ENCODE measurements at places on chromosomes 16 and 17.

- no peak for DNase-seq
Observed at GRCh38 chr17:75970011-75970523, 8.9 kb downstream of the ACOX1 start.

DNA sequence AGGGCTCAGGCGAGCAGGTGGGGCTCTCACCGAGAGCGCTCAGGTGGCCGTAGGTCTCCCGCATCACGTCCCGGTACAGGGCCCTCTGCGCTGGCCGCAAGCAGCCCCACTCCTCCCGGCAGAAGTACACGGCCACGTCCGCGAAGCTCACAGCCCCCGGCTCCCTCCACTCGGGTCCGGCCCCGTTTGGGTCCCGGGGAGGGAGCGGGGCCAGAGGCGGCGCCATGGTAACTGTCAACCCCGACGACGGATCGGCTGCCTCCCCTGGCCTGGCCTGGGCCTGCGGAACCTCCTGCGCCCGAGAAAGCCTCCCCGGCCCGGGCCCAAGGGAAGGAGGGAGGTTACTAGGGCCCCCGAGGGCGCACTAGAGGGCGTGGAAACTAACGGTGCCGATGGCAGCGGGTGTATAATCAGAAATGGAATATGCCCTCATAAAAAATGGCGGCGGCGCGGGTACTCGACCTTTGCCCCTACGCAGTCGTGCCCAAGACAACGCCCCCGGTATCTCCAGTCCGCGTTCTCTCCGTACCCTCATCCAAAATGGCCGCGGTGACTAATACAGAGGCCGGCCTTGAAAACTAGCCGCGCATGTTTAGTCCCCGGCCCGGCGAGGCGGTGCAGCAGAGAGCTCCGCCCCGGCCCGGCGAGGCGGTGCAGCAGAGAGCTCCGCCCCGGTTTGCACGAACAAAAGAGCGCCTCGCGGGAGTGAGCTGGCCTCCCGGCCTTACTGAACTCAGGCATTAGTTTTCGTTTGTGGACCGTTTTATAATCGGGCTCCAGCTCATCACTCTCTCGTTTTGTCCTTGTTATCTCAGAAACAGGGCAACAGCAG is at the start of gene ZNF764:
Gene ZNF764, minus strand, starts transcription at position 418 of the 832 bp plus-strand sequence. Its CDS starts 192 bp downstream, at position 226.
- peak; percentile 97 for DNase-seq

DNA sequence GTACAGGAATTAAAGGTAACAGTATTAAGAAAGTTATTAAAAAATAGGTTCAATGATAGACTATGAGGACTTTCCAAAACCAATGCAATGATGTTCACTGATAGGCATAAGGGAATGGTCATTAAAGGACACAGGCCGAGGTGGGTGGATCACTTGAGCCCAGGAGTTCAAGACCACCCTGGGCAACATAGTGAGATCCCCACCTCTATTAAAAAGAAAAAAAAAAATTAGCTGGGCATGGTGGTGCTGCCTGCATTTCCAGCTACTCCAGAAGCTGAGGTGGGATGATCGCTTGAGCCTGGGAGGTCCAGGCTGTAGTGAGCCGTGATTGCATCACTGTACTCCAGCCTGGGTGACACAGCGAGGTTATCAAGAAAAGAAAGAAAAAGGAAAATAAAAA is 5.9 kb downstream of the TOP2A start:
- DNase-seq: no peak

DNA sequence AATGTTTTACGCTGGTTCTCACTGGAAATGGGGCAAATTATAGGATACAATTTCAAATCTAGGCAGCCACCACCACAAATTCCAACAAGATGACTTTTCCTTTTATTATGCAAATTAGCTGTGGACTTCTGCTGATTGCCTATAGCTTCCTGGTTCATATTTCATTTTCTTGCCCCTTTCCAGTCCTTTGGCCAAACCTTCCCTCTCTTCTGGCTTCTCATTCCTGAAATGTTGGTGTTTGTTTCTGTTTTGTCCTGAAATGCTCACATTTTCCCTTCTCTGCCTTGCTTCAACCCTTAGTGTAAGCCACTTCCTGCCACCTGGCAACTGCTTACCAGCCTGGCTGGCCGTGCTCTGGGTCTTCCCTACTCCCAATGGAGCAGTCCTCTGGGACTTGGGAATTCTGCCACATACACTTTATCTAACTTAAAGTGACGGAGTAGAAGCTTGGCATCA is 14.0 kb downstream of the PRSS54 start:
- DNase-seq: no peak

- no peak for DNase-seq
Observed at GRCh38 chr17:31225831-31226230, 71.2 kb downstream of the OMG start.

GRCh38 chr16:14050291-14051027 is 20.7 kb upstream of the MRTFB start:
- DNase-seq: no peak

DNA sequence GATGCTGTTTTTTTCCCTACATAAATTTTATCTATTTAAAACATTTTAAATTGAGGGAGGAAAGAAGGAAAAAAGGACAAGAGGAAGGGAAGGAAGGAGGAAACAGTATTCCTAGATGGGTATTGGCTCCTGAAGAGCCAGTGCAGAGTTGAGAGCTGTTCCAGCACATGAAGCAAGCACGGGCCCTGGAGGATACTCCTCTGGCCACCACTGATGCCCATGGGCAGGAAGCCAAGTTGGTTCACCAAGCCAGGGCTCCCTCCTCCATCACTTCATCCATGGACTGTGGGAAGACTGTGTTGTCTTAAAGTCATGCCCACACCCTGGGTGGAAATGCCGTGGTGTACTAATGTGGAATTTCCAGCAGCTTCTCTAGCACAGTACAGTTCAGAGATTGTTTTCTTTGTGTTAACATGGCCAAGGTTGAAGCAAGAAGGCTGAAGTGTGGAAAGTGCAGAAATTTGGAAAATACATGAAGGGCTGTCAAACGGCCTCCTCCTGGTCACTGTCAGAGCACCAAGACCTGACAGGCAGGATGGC is 23.9 kb upstream of the NOS2 start:
- no peak for DNase-seq

GRCh38 chr17:18064053-18064452 is 23.7 kb upstream of the DRG2 start:
- no peak for DNase-seq

- DNase-seq: no peak
Observed at GRCh38 chr17:35568561-35568960, 7.9 kb upstream of the SLFN14 start.

GRCh38 chr16:86212706-86213436 is 297.5 kb upstream of the FOXF1 start:
- no peak for DNase-seq

- no peak for DNase-seq
Observed at GRCh38 chr16:11386054-11386680, 40.9 kb downstream of the RMI2 start.

GRCh38 chr17:28112606-28113005 is 70.1 kb downstream of the NLK start:
- no peak for DNase-seq

- DNase-seq: no peak
Observed at GRCh38 chr16:4882633-4883285, 35.5 kb downstream of the UBN1 start.
